Stimulated activated CD4-positive, alpha-beta T cell treated with anti-CD3 and anti-CD28 coated beads, Interleukin-1b, Interleukin-23, amount 100 ng/mL, for 24 hours (primary cell): ENCODE measurements at places on chromosomes 7 and 10.

- no peak for DNase-seq
Measured at GRCh38 chr10:79237454-79238157, 109.7 kb upstream of the PPIF start.

DNA sequence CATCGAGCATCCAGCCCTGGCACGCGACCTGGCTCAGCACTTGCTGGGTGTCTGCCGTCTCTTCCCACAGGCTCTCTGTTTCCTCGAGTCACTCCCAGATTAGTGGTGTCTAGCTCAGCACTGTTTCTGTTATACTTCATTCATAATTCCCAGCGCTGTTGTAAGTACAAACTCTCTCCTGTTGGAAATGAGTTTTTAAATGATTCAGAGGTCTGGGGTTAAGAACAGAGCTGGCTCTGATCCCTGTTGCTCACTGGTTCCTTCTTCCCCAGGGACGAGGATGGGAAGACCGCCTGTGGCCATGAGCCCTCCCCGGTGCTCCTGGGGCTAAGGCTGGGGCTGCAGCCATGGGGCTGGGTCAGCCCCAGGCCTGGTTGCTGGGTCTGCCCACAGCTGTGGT is 17.3 kb upstream of the C10orf95 start:
- DNase-seq = no peak

GRCh38 chr7:92781117-92781720 is 55.2 kb downstream of the CDK6 start:
- DNase-seq = no peak

DNA sequence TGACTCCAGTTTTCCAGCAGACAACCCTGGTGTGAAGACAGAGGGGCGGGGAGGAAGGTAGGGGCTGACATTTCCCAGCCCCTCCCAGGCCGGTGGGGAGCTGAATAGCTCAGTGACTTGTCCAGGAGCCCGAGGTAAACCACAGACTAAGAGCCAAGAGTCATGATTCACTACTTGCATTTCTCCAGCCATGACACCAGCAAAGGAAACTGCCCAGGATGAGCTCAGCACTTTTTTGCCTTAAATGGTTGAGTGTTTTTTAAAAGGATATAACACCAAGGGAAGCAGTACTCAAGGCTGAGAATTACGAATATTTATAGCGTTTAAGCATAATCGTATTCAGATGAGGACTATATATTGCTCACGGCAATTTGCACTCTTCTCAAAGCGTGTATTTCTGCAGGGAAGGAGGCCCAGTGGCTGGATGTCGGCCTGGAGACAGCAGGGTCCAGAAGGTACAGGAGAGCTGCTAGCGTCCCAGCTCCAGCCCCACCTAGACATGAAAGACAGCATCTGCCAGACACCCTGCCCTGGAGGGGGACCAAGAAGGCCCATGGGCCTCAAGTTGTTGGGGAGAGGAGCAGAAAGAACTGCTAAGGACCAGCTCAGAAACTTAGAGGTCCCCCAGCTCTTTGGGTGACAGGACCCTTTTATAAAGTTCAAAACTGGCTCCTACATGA is 141.4 kb downstream of the GRID1 start:
- no peak for DNase-seq

DNA sequence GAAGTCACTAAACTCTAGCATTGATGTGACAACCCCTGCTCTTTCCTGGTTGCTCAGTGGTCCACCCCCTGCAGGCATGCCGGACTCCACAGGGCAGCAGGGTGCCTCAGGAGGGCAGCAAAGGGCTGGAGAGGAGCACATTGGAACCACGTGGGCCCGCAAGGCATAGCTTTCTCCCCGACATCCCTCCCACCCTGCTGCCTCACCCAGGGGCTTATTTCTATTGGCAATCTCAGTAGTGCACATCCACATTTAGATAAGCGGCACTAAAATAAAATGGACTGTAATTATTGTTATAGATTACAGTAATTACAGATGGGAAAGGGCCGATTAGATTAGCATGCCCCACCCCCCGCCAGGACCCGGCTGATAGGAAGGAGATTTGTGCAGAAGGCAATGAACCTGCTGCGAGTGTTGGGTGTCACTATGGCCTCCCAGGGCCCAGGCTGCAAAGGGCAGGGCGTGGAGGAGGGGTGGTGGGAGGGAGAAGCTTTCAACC is 580.1 kb downstream of the GRID1 start:
- DNase-seq = no peak

- DNase-seq = no peak
Measured at GRCh38 chr7:131952365-131952764, 395.9 kb upstream of the PODXL start.

DNA sequence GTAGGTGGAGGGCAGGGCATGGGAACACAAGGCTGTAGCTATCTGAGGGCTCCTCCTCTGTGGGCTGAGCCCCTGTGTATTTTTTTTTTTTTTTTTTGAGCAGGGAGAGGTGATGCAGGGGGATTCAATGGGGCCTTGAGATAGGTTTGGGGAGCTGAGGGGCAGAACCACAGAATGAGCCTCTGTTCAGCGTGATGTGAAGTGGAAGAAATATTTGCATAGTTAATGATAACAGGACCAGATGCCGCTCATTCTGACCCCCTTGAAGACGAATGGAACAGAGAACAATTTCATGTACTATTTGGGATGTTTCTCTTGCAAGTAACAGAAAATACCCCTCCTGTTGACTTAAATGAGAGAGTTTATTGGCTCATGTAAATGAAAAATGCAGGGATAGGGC is 69.7 kb upstream of the EMX2 start:
- no peak for DNase-seq

- DNase-seq = no peak
Measured at GRCh38 chr7:21076054-21076453, 289.4 kb upstream of the SP8 start.

GRCh38 chr7:20173828-20174227 is 43.4 kb downstream of the MACC1 start:
- DNase-seq = no peak

- no peak for DNase-seq
Measured at GRCh38 chr7:135076882-135077281, 71.0 kb upstream of the TMEM140 start.

GRCh38 chr10:110445871-110446270 is 51.8 kb upstream of the DUSP5 start:
- no peak for DNase-seq

DNA sequence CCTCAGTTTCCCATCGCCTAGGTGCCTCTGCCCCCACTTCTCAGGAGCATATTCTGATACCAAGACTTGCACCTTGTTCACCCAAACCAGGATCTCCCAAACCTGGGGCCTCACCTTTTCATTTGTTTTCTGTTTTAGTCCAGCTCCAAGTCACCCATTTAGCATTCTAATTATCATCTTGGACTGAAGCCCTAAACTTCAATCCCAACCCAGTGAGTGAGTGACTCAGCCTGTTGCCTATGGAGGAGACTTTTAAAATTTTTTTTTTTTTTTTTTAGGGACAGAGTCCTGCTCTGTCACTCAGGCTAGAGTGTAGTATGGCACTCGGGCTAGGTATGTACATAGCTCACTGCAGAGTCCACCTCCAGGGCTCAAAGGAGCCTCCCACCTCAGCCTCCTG is 378.9 kb upstream of the AUTS2 start:
- no peak for DNase-seq

GRCh38 chr10:4334015-4334414 is 492.0 kb upstream of the AKR1E2 start:
- no peak for DNase-seq

DNA sequence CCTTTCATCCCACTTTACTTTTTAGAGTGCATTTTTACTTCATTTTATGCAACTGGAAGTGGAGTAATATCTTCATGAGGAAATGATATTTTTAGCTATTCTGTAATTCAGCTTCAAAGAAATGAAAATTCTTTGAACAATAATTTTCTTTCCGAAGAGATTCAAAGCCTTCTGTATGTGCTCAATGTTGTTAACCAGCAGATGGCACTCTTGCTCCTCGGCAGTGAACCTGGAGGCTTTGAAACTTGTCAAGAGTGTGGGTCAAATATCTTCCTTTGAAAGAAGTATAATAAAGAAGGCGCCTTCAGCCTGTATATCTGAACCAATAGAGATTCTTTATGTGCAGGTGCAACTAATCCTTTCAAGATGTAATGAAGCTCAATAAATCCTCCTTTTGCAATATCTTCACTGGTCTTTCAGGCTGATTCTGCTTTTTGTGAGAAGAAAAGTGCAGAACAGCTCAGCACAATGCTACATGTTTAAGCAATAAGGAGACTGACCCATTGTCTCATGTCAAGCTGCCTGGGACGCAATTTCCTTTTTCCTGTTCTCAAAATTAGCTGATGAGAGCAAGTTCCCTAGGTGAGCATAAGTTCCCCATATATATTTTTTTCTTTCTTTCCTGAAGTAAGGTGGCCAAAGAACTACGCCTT is 258.4 kb downstream of the SEMA3A start:
- DNase-seq = peak; percentile 21

- no peak for DNase-seq
Measured at GRCh38 chr10:8159341-8160165, 105.1 kb downstream of the GATA3 start.

GRCh38 chr10:1434202-1434601 is 303.1 kb downstream of the ADARB2 start:
- no peak for DNase-seq

DNA sequence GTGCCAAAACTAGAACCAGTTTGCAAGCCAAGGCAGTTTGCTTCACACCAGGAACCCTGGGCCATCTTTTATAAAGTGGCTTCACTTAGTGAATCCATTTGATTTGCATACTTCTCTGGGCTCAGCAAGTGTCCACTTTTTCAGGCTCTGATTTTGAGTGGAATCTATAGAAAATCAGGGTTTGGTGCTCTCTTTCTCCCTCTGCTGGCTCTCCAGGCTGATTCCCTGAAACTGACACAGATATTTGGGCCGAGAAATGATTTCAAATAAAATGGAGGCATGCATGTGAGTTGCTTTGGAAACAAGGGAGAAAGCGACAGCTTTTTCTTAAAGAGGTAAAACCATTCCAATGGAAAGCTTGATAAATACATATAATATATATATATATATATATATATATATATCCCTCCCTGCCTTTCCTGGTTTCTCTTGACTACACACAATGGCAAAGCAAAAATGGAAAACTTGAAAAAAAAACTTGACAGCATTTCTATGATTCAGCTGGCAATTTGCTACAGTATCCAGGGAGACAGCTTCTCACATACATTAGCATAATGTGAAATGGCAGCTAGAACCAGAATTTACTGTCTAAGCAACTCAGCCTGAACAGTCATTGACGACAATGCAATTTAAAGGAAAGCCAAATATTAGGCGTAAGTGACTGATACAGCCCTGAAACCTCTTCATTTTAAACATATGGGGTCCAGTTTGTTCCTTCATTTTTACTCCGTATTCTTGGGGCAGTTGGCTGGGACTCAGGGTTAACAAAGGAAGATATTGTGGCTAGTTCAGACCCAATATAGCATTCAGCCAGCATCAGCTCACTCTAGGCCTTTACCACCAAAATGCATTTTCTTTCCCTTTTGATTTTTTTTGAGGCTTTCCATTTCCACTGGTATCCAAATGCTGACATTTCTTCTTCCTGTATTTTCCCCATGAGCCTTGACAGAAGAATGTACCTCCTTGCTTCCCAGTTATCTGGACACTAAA is 188.5 kb downstream of the TMEM178B start:
- no peak for DNase-seq

GRCh38 chr7:127833641-127834040 is 181.6 kb downstream of the SND1 start:
- DNase-seq = no peak

DNA sequence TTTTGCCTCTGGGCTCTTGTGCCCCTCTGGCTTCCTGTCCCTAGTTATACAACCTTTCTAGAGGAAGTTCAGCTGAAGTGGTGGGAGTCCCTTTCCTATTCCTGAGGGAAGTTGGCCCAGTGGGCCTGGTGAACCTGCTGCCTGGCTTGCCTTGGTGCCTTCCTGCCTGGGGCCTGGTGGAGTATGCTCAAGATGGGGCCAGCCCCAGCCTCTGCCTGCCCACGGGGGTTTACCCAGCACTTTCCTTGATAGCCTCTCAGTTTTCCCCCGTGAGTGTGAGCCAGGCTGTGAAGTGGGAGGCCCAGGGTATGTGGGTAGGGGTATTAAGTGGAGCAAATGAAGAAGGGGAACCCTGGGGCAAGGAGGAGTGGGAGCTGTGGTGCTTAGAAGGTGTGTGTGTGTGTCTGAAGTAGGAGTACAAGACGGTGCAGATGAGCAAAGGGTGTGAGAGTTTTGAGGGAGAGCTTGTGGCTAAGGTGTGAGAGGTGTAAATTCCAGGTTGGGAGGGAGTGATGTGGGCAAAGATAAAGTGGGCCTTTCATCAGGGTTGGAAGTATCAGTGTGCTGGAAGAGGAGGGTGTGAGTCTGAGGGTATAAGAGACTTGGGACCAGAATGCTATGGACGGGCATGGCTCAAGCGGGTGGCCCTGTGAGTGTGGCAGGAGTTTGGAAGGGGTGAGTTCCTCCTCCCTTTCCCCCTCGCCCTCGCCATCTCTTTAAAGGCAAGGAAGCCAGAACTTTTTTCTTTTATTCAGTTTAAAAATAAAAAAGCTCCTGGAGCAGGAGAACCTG is 10.9 kb upstream of the PAX2 start:
- no peak for DNase-seq

DNA sequence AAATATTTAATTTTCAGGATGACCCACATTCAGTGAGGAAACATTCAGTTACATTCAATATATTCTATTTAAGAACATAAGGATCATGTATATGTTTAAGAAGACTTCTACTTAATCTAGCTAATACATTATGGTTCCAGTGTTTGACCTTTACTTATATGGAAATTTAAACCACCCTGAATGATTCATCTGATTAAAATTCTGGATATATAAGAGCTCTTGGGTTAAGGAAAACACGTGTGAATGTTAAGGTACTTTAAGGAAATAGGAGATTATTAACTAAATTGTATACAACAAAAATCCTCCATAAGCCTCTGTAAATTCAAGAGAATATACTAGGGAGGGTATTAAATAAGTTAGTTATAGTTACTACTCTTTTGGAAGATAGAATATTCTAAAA is 40.9 kb downstream of the HDAC9 start:
- no peak for DNase-seq

DNA sequence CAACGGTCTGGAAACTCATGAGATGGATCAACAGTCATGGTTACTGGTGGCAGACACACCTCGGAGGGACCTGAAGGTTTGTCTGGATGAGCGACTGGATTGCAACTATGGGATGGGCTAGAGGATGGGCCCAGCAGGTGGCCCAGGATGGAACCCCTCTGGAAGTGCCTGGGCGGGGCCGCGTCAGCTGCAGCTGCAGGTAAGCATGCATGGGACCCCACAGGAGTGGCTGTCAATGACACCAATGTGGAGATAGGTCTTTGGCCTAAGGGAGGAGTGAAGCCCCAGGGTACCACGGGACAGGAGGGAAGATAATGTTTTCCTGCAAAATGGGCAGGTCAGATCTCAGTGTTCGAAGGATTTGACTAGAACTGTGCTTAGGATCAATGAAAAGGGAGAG is 103.4 kb downstream of the LANCL2 start:
- DNase-seq = no peak
